Upper lobe of left lung (tissue), 6 donors: ENCODE measurements at places on chromosomes 11 and 22.

- DNase-seq: peak; percentile 87
Measured at GRCh38 chr11:64252003-64252872, 908 bp downstream of the PLCB3 start.

- DNase-seq: no peak
Measured at GRCh38 chr22:48338793-48339705, 1488.6 kb downstream of the BRD1 start.

GRCh38 chr11:120869516-120870011 lies 154.3 kb upstream of the TBCEL start:
- DNase-seq: no peak

GRCh38 chr11:123362941-123363340 lies 67.1 kb upstream of the GRAMD1B start:
- DNase-seq: no peak

DNA sequence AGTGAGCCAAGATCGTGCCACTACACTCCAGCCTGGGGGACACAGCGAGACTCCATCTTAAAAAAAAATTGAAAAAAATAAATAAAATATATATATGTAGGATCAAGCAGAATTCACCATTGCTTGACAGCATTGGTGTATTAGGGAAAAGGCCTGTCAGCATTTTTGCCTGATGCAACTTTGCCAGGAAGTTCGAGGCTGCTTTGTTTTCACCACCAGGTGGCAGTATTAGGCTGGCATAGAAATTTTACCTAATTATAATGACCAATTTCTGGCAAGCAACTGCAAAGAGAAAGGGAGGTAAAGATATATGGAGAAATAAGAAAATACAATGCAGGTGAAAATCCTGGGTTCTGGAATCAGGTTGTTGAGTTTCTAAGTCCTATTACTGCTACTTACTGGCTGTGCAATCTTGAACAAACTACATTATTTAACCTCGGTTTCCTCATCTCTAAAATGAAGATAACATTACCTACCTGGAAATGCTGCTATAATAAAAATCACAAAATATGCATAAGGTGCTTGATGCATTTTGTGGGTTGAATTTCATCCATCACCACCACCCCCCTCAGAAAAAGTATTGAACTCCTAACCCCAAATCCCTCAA lies 24.7 kb downstream of the LAYN start:
- DNase-seq: peak; percentile 44

GRCh38 chr11:59754494-59754858 lies 700 bp upstream of the STX3 start:
- DNase-seq: no peak

GRCh38 chr11:10499874-10500601 lies 40.9 kb downstream of the RNF141 start:
- DNase-seq: no peak

- DNase-seq: no peak
Measured at GRCh38 chr11:32334822-32335221, 100.5 kb downstream of the WT1 start.

DNA sequence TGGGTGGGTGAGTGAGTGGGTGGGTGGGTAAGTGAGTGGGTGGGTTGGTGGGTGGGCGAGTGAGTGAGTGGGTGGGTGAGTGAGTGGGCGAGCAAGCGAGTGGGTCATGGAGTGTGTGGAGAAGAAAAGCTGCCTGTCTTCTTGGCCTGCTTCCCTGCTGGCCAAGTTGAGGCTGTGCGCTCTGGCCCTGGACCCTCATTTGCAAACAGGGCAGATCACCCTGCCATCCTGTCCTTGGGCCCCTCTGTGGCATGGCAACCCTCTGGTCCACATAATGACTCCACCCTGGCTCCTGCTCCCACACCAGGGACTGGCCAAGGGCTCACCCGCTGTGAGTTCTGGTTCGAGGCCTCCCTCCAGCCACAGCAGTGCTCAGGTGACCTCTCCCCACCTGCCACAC lies 35.1 kb downstream of the CAPN1 start:
- DNase-seq: no peak

DNA sequence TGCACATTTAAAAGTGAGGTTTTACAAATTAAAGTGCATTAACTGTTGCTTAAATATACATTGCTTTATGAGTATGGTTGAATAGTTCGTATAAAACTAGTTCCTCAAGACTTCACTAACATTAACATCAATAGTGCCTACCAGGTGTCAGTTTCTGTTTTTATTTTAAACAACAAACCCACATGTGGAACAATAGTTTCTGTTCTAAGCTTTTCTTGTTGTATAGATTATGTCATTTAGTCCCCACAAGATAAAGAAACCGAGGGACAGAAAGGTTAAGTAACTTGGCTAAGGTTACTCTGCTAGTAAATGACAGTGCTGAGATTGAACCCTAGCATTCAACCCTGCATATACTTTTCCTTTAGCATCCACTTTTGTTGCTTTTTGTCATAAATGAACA lies 41.4 kb upstream of the ST14 start:
- DNase-seq: no peak

DNA sequence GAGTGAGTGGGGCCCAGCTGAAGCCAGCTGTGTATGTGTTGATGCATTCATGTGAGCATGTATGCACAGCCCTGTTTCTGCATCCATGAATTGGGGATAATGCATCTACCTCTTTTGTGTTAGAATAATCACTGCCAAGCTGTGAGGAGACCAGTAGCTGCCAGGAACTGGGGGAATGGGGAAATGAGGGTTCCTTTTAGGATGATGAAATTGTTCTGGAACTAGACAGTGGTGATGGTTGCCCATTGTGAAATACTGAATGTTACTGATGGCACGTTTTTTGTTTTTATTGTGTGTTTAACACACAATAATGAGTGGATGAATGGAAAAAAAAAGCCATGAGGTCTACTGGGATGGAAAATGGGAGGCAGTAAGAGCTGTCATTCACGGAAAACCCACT lies 45.3 kb upstream of the WNT11 start:
- no peak for DNase-seq

DNA sequence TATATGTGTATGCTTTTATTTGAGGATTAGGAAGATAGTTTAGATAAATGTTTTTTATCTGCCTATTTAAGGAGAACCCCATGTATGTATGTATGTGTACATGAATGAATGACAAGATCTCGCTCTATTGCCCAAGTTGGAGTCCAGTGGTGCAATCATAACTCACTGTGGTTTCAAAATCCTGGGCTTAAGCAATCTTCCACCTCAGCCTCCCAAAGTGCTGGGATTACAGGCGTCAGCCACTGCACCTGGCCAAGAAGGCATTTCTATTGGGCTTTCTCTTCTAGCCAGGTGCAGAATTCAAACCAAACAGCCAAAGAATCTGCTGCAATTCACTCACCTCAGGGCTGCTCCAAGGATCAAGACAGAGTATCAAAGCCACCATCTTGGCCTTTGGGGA lies 25.5 kb upstream of the DGKZ start:
- DNase-seq: peak; percentile 52

DNA sequence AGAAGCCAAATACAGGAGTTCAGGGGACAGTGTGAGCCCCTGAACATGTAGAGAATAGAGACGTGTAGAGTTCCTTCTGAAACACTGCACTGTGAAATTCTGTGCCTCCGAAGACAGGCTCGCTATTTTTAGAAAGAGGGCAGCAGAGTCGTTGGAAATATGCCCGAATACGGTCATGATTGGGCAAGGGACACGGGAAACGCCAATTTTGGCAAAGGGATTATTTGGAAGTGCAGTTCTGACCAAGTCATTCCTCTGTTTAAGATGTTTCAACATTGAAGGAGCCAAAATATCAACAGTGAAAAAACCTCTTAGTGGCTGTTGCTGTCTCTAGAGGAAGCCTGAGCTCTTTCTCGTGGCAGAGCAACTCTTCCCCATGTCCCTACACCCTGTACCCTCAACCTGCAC lies 9.5 kb upstream of the CBX6 start:
- no peak for DNase-seq
